ENCODE measurements at places on chromosomes 3 and 15.

DNA sequence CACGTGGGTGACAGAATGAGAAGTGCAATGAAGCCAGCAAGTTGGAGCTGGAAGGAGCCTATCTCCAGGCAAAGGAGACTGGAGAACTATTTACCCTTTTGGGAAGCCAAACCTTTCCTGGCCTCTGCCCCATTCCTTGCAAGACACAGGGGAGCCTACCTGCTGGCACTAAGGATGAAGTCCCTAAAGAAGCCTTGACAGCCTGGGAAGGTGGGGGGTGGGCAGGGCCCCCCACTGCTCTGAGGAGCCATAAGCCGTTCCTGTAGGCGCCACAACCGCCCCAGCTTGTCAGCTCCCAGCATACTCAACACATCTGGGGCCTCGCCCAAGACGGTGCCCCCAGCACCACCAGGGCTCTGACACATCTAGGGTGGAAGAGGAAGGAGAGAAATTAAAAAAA lies 5.5 kb downstream of the CDAN1 start:
- DNase-seq: no peak

DNA sequence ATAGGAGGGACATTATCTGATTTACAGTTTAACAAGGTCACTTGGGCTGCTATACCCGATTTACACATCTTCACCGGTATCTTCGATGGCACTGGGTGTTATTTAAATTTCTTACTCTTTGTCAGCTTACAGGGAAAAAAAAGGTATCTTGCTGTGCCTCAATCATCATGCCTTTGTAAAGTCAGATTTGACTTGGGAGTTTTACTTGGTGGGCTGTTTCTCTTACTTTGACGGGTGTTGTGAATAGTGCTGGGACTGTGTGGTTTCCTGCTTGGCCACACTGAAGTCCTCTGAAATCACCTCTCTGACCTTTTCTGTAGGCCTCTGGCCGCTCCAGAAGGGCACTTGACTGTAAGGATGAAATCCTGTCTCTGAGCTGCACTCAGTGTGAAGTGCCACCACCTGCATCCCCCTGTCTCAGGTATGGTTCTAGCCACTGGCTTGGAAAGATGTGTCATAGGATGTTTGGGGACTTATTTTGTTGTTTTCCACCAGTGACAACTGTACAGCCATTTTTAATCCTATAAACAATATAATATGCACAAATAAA lies 3.1 kb upstream of the SLC24A1 start:
- no peak for DNase-seq

GRCh38 chr15:59200560-59200959 lies 6.1 kb upstream of the LDHAL6B start:
- no peak for DNase-seq

GRCh38 chr3:72050048-72050632 lies 265.2 kb upstream of the PROK2 start:
- DNase-seq: no peak

DNA sequence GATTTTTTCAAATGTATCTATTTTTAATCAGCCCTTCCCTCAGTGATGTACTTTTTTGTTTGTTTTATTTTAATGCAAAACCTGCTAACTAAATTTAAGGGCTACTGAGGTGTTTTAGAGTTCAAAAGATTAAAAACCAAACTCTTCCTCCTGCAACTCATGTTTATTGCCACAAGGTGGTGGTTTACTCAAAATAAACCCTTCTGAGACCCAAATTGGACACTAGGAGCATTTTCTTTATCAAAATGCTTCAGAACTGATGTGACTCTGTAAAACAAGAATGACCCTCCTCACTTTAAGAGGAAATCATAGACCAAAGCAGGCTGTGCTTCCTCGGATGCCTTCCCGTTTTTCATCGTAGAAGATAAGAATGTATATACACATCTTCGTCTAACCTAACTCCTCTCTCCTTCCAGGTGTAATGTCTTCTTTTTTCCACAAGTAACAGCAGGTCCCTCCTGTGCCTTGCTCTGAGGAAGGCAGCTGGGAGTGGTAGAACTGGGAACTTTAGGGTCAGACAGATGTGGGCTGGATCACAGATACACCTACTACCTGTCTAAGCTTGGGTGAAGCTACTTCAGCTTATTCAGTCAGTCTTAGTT lies 2.9 kb upstream of the NME9 start:
- no peak for DNase-seq

DNA sequence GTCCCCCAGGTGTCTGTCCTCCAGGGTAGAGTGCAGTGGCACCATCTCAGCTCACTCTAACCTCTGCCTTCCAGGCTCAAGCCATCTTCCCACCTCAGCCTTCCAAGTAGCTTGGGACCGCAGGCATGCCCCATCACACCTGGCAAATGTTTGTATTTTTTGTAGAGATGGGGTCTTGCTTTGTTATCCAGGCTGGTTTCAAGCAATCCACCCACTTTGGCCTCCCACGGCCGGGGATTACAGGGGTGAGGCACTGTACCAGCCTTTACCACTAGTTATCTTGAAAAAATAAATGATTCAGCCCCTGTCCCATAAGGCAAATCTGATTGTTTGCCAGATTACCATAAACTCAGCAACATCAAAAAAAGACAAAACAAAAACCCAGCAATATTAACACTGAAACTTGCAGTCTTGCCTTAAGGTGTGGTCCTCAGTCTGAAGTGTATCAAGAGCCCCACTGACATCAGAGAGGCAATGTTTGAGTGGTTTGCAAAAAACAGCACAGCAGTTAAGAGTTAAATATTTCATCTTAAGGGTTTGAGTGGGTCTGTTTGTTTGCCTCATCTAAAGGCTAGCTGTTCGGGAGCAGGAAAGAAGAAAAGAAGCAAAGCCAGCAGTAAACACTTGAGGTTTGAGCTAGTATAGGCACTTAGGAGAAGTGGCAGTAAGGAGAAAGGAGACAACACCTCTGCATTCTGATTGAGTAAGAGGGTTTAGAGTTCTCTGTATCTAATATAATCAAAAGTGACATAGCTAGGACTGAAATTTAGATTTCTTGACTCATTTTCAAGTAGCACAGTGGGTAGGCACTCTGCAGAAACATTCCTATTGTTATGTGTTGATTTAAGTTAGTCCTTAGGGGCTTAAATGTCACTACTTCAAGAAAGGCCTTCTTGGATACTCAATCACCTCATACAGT lies 26.3 kb upstream of the EDEM1 start:
- no peak for DNase-seq

GRCh38 chr3:57691411-57692132 lies 1.3 kb downstream of the DENND6A start:
- no peak for DNase-seq

DNA sequence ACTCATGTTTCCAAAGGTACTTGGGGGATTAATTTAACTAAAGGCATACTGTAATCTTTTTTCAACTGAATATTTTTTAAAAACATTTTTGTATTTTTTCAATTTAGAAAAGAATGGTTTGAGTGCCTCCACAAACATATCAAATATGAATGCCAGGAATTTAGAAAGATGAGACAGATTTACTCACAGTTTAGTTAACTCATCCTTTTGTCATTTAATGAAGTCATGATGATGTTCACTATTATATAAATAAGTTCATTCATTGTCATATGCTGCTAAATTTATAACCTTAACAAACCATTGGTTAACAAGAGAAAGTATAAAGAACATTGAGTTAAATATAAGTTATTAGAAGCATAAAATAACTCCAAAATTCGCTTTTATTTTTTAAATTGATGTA lies 50.0 kb downstream of the FGF7 start:
- no peak for DNase-seq

GRCh38 chr3:122623031-122623829 lies 45.8 kb downstream of the PARP15 start:
- no peak for DNase-seq

GRCh38 chr3:144361002-144361401 lies 389.4 kb downstream of the DIPK2A start:
- no peak for DNase-seq

- DNase-seq: no peak
Measured at GRCh38 chr3:12588039-12589009, 31.4 kb downstream of the MKRN2 start.

DNA sequence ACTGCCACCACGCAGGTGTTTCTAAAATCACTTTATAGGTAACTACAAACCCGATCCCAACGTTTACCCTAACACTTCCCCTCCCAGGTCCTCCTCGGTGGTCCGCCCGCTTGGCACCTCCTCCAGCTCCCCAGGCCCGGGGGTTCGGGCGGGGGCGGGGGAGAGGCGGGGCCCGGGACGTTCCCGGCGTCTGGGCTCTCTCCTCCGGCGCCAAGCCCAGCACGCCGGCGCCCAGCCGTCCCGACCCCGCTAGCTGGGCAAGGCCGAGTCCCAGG lies 562 bp downstream of the CGGBP1 start:
- DNase-seq: no peak

GRCh38 chr15:38874464-38874863 lies 309.9 kb upstream of the RASGRP1 start:
- DNase-seq: no peak

DNA sequence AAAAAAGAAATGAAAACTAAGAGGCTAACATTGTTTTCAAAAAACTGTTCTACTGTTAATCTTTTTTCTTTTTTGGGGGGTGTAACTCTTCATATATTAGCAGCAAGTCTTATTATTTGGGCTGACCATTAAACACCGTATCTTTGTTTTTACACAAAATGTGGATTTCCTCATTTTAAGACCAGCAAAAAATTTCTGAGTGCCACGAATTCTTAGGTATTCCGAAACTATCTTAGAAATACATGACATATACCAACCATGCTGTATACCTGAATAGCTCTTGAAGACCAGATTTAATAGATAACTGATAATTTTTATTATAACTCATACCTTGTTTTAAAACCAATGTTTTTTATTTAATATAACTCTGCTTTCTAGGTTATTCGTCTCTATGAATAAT lies 620 bp upstream of the TTC23 start:
- DNase-seq: no peak

- DNase-seq: no peak
Measured at GRCh38 chr3:79881431-79881830, 113.6 kb upstream of the ROBO1 start.

GRCh38 chr3:99919694-99920093 lies 102.0 kb downstream of the CMSS1 start:
- DNase-seq: no peak

DNA sequence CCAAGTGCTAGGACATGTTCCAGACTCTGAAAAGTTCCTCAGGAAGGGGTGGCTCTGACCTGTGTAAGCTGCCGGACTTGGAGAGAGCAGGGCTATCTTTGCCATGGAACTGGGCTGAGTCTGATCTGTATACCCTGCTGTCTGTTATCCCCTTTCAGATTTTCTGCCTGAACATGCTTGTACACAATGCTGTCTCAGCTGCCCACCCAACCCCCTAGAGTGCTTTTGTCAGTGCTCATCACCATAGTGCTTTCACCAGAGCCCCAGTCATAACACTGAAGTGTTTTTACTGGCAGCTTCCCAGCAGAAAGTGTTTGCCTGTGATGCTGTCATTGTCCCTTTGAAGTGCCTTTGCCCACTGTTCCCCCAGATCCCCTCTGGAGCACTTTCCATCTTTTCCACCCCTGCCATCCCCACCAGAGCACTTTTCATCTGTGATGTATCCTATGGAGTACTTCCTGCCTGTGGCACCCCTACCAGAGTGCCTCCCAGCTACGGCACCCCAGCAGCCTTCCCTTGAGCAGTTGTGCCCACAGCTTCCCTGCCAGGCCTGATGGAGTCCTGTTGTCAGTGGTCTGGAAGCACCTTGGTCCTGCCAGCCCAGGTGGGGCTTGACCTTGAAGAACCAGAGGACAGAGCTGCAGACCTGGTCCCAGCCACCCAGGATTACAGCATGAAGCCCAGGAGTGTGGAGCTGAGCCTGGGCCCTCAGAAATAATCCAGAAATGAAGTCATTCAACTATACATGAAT lies 397.7 kb downstream of the DIPK2A start:
- no peak for DNase-seq
